Large intestine (tissue), 12 donors: ENCODE measurements at places on chromosomes 5 and 9. TPM values are rescaled to one million over a fixed set of nuclear protein-coding genes. Genes with fewer than 3 reads are reported as not detected.

Gene TMEM141
- 324 TPM for polyA plus RNA-seq

Gene KCNN2
- 0.48 TPM for polyA plus RNA-seq

Gene SPINK4
- polyA plus RNA-seq: 82.4 TPM

Gene PHYKPL
- polyA plus RNA-seq: 168 TPM

GRCh38 chr9:136095070-136096058 lies at the start of gene NACC2:
NACC2 (minus strand) TSS chr9:136095289; CDS start chr9:136050521, 44,768 bp downstream.
- DNase-seq: peak; percentile 84

DNA sequence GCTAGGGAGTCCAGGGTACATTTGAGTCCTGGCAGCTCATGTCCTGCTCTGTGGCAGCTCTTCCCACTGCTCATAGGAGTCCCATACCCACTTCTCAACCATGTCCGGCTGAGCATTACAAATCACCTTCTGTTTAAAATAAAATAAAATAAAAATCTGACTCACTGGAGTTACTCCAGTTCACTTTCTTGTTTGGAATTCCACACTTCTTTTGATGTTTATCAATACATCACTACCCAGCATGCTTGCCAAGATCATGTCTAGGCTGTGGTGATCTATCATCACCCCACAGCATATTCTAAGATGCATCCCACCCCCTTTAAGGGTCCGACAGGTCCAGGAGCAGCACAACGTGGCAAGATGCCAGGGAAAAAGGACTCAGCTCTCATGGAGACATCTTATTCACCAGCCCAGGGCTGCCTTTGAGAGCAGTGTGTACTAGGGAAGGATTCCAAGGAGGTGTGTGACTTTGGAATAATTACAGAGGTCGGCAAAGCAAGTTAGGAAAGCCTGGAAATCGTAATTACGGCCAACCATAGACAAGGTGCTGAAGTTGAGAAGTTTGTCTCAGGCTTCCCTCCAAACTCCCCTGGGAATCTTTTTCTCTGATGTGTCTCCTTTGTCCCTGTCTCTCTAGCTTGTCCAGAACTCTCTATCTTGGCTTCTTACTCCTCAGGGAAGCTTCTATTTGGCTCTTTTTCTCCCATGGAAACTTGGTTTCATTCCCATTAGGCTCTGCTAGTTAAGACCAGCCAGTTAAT lies 111.4 kb upstream of the SLC1A3 start:
- no peak for DNase-seq

DNA sequence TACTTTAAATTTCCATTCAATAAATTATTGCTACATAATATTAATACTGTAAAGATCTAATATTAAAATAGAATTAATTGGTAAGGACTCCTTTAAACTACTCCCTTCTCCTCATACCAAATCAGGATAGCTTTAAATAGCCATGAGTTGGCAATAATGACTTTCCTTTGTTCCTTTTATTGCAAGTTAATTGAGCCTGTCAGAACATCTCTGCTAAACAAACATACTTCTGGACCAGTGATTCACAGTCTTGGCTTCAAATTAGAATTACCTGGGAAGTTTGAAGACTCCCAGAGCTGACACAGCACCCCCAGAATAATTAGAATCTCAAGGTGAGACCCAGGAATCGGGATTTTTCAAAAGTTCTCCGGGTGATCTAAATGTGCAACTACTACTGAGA lies 18.7 kb downstream of the C5orf58 start:
- DNase-seq: no peak

- no peak for DNase-seq
Measured at GRCh38 chr5:113447498-113448050, 12.8 kb upstream of the TSSK1B start.

DNA sequence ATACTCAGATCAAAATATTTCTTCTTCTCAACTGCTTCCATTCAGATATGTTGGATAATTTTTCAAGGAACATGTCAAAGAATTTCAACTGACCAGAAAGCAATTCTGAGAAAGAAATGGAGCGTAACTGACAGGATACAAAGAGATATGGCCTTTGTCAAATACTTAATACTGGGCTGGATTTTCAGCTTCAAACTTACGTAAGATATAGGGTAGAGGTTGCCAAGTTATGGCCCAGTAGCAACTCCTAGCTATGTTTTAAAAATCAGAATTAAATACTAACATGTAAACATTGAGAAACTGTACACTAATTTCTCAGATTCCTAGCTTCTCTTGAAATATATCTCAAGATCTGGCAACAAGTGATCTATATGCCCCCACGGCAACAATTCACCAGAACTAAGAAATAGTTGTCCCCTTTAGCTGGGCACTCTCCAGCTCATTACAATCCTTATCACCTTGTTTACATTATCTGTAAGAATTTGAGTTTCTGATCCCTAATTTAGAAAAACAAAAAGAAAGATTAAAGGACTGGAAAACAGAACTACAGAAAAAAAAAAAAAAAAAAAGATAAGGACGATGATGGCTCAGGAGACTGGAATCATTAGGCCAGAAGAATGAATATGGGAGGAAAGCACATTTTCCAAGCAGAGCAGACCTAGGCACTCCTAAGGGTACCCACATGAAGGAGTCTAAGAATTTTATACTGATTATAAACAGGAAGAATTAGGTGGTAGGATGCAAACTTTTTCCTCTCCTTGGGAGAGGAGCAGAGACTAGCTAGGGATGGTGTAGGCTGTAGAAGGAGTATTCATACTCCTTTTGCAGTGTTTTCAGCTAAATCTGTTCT lies 23.0 kb downstream of the INIP start:
- DNase-seq: no peak
